ENCODE measurements at places on chromosomes 2 and 18.

DNA sequence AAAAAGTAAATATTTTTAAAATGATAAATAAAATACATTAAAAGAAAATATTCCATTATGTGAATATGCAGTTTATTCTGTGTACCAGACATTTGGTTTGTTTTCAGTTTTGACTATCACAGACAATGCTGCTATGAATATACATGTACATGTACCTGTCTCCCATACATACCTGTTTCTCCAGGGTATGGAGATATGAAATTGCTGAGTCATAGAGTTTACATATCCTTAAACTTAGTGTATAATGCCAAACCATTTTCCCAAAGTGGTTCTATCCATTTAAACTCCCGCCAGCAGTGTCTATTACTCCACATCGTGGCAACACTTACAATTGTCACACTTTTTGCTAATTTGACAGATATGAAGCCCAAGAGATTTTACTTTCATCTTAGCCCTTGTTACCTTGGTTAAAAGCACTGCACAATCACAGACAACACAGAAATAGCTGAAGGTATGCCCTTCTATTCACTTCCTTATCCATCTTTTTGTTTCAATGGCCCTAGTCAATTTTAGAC is 56.3 kb downstream of the ZNF521 start:
- DNase-seq = no peak

DNA sequence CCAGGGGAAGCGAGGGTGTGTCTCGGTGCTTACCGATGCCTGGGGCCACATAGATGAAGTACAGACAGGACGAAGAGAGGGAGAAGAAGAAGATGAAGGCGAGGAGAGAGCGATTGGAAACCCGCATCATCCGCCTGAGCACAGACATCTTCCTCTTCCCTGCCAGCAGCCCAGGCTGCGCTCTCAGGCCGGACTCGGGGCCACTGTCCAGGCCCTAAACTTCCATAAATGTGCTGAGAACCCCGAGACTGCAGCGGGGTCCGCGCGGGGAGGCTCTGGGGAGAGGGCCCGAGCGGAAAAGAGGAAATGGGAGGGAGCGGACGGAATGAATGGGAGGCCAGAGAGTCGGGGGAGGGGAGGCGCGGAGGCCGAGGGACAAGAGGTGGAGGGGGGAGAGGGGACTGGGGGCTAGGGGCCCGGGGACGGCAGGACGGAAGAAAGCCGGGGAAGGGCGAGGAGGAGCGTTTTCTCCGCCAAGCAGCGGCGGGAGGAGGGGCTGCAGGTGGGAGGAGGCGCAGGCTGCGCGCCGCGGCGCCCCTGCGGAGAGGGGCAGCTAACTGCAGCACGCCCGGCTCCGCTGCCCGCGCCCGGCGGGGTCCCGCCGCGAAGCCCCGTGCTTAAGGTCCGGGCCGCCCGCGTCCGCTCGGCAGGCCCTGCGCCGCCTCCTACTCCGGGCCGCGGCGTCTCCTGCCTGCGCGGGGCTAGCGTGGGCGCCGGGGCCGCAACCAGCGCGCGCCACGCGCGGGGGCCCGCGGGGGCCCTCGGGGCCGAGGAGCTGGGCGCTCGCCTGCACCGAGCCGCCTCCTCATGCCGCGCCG is at the start of gene B4GALT6:
Gene B4GALT6, minus strand, starts transcription at position 303 of the 818 bp plus-strand sequence. Its CDS starts 155 bp downstream, at position 148.
- DNase-seq = peak; percentile 74

GRCh38 chr2:103009871-103010270 is 248.0 kb downstream of the TMEM182 start:
- DNase-seq = no peak

GRCh38 chr2:110998311-110998710 is 122.4 kb upstream of the BCL2L11 start:
- no peak for DNase-seq

GRCh38 chr18:34153711-34154110 is 71.0 kb downstream of the NOL4 start:
- peak; percentile 7 for DNase-seq

- no peak for DNase-seq
Observed at GRCh38 chr2:166170356-166170755, 42.5 kb upstream of the SCN1A start.

DNA sequence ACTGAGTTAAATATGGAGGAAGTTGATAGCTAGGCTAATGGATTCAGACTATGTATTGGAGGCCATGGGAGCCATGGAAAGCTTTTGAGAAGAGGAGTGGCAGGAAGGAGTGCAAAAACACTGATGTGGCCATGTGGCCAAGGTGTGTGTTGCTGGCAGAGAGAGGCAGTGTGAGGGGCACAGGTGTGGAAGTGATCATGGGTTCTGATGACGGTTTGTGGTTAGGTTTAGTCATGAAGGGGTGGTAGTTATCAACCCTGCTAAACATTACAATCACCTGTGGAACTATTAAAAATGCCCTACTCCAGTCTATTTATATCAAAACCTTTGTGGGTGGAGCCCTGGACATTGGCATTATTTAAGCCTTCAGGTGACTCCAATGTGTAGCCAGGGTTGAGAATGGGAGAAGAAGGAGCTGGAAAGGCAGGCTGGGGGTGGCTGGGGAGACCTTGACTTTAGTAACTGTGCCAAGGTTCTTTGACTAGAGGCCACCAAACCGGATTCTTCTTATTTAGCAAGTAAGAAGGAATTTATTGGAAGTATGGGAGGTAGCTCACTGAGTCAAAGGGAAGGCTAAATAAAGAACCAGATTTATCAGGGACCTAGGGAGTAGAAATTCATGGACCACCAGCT is 13.5 kb downstream of the GPR39 start:
- no peak for DNase-seq

- no peak for DNase-seq
Observed at GRCh38 chr2:119862127-119862889, 102.6 kb downstream of the PTPN4 start.

- DNase-seq = no peak
Observed at GRCh38 chr2:239596253-239596652, 195.4 kb upstream of the HDAC4 start.

DNA sequence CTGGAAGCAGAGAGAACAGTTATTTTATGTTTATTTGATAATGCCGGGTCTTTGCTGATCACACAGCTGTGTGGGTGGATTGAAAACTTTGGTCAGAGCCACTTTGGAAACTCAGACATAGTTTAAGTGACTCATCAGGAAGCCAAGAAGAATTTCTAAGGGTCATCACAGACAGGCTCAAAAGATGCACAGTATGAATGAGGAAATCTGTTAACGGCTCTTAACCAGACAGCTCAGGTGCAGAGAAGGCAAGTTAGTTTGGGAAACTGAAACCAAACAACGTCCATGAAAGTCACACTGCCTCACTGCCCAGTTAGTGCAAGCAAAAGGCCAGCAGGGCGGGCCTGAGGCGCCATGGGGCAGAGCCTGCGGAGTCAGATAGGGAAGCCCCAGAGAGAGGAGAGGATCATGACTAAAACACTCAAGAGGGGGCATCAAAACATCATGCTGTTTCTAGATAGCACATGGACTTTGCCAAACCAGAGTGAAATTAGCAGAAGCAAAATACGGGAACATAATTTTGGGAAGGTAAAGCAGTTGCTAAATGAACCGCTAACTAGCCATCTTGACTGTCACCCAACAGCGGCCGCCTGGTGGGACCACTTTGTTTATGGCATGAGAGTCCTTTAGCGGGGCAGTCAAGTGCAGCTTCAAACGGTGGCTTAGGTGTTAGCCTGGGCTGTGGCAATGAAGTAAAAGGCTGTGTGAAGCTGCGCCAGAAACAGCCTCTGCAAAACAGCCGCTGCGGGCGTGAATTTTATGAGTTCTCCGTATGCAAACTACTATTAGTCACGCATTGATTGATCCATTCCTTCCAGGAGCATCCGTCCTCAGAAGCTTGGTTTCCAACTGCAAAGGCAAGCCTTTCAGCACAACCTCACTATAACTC is 101.2 kb downstream of the KCTD18 start:
- peak; percentile 54 for DNase-seq

DNA sequence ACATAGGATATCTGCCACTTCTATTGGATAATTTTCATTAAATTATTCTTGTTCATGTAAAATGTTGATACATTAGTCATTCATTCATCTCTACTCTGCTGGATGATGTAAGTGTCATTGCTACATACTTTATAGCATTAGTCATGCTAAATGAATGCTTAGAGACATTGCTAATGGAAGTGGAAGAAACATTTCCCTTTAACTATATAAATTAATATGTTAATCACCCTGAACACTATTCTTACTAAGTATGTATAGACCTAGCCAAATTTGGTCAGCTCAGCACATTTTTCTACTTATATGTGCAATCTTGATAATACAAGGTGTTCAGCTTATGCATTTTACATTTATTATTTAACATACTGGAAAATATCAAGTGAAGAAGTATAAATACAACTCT is 160.2 kb downstream of the DPP4 start:
- no peak for DNase-seq

- DNase-seq = peak; percentile 66
Observed at GRCh38 chr2:23211987-23212583, 172.9 kb upstream of the KLHL29 start.

DNA sequence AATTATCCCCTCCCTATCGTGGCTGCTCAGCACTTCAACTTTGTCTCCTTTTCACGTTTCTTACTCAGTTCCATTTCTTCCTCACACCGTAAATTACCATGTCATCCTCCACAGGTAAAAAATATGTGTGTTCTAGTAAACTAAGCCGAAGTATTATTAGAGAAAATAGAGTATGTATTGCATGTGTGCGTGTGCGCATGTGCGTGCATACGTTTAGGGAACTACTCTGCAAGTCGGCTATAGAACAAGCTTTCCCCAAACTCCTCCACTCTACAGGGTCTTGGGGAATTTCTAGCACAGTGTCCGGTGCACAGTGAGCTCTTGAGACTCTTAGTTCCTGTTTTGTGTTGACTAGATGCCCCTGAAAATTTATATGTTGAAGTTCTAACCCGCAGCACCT is 9.1 kb upstream of the RAX start:
- DNase-seq = no peak

- peak; percentile 77 for DNase-seq
Observed at GRCh38 chr2:172329774-172330671, 97.4 kb upstream of the ITGA6 start.

- no peak for DNase-seq
Observed at GRCh38 chr2:20669562-20670314, 2.8 kb downstream of the GDF7 start.

DNA sequence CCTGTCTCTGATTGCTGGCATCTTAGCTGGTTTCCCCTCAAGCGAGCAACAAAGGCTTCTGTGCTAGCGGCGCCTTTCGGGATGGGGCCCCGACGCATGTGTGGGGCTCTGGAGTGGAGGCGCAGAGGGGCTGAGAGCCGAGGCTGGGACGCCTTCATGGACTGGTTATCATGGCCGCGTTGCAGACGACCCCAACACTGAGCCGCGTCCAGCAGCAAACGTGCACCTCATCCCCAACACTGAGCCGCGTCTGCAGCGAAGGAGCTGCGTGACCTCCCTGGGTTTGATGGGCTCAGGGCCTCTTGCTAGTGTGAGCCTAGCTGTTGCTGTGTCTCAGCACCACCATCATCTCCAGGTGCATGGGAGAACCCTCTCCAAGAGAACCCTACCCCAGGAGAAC is 123.7 kb upstream of the CTDP1 start:
- DNase-seq = no peak

- no peak for DNase-seq
Observed at GRCh38 chr2:110771547-110772382, 39.4 kb downstream of the ACOXL start.

- no peak for DNase-seq
Observed at GRCh38 chr2:26574066-26574899, 66.9 kb downstream of the CIB4 start.

DNA sequence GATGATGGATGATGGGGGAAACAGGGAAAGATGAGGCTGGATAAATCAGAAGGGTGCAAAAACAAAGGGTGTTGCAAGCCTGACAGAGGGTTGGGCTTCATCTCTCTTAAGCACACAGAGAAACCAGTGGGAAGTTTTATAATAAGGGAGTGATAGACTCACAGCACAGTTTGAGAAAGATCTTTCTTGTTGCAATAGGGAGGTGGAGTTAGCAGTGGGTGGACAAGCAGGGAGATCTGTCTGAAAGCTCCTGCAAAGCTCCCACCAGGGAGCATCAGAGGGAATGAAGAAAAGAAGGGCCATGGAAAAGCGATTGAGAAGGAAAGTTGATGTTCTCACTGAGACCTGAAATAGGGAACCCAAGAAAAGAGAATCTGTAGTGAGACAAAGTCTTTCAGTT is 64.9 kb downstream of the BOD1L2 start:
- no peak for DNase-seq

DNA sequence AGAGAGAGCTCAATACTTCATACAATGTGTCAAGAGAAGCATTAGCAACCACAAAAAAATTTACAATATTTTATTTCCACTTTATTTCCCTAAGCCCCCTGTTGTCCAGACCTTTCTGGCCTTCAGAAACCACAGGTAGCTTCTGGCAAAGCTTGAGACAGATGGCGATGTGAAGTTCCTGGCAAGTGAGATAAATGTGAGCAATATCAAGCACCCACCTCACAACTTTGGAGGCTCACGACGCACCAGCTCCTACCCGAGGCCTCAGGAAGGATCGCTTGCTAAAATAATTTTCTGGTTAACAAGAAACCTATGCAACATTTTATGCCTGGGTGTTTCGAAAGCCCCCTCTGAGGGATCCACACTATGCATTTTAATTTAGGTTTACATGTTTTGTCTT is 158.1 kb upstream of the CHAC2 start:
- DNase-seq = no peak

DNA sequence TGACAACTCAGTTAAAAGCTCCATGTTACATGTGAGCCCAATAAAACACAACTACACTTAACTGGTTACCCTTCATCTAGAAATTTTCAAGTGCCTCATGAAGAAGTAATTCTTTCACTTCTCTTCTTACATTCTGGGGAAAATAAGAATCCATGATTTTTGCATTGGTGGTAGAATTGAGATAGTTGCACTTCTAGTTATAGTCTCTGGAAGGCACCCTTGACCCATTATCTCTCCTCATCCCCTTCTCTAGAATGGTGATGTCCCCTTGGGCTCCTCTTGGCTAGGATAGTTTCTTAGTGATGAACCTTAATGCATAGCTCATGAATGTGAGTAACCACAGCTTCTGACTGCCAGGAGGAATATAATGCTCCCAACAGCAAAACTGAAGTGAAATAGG is 3.6 kb downstream of the LGALSL start:
- no peak for DNase-seq

DNA sequence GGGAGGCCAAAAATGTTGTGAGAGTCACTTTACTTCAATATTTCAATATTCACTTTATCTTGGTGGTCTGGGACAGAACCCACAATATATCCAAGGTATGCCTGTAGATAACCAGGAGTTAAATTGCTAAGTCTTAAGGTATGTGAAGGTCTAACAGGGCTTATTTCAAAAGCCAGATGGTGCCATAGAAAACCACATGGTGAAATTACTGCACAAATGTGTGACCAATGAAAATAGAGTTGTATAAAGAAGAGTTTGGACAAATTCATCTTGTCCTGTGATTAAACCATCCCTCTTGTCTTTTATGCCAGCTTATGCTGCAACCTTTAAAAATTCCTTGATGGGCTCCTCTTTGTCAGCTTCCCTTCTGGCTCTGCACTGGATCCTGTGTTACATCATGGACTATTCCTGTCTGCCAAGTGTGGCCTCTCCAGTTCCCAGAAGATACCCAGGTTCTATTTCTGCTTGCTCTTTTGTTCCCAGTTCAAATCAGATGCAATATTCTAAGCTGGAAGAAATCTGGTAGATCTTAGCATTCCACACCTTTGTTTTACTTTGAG is 46.8 kb downstream of the ANTXR1 start:
- no peak for DNase-seq
